ENCODE measurements at places on chromosomes 2 and 18.

GRCh38 chr2:116988303-116988702, 826.2 kb upstream of the DDX18 start:
- no peak for DNase-seq

DNA sequence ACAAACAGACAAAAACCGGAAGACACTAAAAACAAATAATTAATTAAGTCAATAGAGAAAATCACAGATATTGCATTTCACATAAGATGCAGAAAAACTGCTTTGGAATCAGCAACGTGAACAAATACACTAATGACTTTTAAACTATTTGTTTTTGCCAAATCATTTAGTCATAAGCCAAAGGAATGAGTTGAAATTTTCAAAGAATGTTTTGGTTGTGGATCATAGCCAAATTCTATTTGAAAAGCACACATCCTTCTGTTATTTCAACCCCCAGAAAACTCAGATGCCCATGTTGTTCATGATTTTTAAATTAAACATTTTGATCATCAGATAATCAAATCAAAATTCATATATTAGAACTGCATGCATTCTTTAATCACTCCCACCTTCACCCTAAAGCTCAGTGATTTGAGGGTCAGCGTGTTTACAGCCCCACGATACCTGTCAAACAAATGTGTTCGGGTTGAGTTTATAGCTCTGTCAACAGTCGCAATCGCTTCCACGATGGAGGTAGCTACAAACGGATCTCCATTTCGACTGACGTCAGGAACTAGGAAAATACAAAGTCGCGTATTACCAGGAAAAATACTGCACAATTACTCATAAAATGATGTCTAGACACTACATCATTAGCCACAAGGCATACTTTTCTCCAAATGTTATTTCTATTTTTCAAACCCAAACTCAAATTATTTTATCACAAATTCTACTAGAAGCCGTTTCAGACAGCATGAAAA, 90.2 kb downstream of the PXDN start:
- no peak for DNase-seq

DNA sequence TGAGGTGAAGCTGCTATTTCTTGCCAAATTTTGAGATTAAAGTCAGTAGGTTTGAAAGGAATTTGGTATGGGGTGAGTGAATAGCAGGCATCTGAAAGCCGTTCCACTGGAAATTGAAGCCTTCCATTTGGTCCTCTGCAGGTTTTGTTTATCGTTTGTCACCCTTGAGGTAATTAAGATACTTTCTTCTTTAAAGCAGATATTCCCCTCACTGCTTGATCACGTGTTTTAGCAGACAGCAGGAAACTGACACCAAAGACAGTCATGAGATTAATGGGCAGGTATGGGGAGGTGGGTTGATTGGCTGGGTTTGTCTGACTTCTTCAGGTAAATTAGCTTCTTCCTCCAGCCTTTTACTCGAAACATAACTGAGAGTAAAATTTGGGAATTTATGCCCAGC, 10.7 kb downstream of the LPIN1 start:
- peak; percentile 64 for DNase-seq

GRCh38 chr2:141529659-141530058, 601.2 kb downstream of the LRP1B start:
- no peak for DNase-seq

DNA sequence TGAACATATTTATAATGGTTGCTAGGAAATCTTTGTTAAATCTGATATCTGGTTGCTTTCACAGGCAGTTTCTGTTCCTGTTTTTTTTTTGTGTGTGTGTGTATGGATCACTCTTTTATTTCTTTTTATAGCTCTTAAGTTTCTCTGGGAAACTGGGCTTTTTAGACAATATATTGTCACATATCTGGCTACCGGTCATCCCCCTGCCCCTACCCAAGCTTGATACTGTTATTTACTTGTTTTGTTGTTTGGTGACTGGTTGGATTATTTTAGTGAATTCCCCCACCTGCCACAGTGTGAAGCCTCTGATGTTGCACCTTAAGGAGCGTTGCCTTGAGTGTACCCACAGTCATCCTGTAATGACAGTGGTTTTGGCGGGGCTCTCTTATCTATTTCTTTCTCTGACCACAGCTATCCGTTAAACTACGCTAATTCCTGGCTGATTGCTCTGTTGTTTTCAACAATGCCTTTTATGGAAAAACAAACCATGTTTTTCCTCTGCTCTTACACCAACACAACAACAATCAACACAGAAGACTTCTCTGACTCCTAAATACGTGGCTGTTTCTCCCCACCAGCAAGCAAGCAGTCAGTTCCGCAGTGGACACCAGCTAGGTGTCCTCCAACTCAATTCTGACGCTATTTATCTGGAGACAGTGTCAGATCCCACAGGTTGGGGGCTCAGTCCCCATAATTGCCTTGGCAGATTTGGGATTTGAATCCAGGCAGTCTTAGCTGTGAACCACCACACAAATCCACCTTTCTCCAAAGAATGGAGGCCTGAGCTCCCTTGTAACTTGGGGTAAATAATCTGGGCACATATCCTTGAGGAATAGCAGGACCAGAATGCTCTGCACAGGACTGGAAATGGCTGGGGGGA, 10.9 kb downstream of the GNLY start:
- DNase-seq, result peak; percentile 57

DNA sequence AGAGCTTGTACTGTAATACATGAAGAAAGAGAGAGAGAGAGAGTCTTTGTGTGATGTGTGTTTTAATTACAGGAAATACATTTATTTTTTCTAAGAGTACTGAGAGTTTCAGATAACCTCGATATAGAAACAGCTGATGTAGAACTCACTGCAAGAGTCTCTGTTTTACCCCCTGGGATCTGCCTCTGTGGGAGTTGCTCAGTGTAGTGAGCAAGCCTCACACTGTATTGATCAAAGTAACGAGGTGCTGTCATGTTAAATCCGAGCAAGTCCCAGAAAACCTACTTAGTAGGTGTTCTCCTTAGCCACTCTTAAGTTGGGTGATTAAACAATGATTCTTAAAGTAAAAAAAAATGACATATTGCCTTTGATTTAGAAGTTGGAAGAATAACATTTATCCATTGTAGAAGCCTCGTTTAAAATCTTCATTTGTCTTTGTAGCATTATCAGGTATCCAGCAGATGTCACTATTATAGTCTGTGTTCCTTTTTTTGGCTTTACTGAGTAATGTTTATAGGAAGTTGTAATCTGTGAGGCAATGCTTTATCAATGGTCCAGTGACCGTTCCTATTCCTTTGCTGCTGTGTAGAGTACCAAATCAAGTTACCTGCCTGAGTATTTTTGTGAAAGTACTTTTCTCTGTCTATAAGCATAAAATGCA, 219.0 kb downstream of the MYO3B start:
- DNase-seq, result peak; percentile 22

DNA sequence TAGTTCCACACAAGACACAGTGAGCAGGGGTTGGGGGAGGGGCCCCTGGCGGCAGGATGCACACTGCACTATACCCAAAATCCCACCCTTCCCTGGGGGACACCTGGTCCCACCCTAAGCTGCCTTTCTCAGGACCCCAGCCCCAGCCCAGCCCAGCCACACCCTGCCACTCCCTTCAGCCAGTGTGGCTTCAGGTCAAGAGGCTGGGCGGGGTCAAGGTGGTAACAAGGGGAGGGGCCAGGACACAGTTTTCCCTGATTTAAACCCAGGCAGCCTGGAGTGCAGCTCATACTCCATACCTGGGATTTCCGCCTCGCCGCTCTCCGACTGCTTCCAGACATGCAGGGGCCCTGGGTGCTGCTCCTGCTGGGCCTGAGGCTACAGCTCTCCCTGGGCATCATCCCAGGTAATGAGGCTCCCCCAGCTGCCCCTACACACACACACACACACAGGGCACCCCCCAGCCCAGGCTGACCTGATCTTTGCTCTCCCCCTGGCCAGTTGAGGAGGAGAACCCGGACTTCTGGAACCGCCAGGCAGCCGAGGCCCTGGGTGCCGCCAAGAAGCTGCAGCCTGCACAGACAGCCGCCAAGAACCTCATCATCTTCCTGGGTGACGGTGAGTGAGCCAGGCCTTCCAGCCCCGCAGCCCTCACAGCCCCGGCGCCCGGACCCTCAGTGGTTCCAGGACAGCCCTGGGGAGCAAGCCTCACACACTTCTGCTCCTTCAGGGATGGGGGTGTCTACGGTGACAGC, at the start of gene ALPG:
Gene ALPG, plus strand, starts transcription at position 289 of the 755 bp plus-strand sequence. Its CDS starts 51 bp downstream, at position 340.
- no peak for DNase-seq

DNA sequence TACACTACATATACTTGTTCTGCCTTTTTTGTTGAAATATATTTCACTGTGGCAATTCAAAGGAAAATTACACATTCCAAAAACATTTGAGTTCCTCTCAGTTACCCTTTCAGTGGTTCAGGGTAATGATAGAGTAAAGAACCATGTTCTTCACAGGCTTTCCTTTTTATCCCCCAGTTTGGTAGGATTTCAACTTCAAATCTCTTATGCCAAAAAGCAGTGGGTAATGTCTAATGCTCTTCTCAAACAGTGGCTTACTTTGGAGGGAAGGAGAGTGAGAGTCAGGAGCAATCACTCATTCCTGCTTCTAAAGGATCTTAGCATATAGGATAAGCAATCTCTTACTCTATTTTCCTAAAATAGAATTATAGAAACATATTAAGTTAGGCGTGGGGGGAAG, 290.6 kb downstream of the ZEB2 start:
- no peak for DNase-seq

GRCh38 chr2:36912695-36913094, 53.6 kb downstream of the STRN start:
- no peak for DNase-seq

DNA sequence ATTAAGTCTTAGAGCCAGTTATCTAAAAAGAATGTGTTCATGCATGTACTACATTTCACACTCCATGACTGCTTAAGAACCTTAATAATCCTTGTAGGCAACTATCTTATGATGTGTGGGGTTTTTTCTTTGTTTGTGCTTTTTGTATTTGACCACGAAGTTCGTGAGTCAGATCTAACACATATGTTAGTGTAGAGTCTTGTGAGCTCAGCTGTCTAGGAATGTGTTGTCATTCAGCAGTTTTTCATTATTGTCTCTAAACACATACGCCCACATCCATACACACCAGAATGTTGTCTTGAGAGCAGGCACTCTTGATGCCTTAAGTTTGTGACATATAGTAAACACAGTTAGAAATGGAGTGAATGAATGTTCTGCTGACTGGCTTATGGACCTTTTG, 38.4 kb downstream of the CAB39 start:
- DNase-seq, result no peak

DNA sequence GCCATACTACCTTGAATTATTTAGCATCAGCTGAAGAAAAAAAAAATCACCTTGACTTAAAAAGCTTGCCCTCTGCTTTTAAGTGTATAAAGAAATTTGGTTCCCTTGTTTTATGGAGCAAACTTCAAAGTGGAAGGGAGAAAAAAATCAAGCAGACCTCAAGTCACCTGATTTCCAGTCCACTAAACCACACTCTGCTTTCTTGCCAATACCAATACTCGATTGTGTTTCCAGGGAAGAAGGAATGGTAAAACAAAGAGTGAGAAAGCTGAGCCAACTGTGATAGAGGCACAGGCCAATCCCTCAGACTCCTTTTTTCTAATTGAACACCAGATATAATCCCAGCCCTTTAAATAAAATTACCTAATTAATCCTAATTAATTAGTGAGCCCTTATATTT, 587.3 kb downstream of the ARHGAP15 start:
- DNase-seq, result no peak

DNA sequence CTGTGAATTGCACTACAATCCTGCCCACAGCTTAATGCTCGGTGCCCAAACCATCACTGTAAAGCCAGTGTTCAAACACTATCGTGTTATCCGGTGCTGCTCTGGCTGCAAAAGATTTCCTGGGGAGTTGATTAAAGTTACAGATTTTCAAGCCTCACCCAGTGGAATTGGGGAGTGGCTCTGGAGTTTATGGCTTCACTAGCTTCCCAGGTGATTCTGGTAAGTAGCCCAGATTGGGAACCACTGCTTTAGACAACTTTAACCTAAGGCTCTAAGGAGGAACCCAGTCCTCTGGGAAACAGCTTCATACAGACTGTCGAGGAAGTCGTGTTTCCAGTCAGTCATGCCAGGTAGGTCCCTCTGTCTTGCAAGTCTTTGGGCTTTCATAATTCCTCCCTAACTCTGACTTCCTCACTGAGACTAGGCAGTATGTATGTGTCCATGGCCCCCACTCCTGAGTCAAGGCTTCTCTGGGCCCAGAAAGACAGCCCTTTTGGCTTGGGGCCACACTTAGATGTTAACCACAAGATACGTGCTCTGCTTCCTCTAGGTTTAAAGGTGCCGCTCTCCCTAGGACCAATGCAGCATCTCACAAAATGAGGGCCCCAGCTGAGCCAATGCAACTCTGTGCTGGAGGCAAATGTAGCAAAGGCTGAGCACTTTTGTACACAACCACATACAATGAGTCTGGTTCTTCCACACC, 299.7 kb downstream of the PRKCE start:
- no peak for DNase-seq

GRCh38 chr2:241137276-241138190, 11.7 kb downstream of the PASK start:
- no peak for DNase-seq

DNA sequence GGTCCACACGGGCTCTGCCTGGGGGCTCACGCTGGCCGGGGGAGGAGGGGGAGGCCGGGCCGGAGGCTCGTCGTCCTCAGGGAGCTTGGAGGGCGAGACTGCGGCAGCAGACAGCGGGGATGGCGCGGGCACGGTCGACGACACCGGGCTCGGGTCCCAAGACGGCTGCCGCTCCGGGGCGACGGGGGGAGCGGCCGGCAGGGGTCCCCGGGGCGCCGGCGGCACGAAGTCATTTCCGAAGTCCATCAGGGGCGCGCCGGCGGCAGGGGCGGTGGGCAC, 491 bp downstream of the RTN4 start:
- DNase-seq, result no peak

- no peak for DNase-seq
Observed at GRCh38 chr2:201383136-201383535, 26.0 kb upstream of the FLACC1 start.

GRCh38 chr2:14123436-14124103, 508.9 kb upstream of the LRATD1 start:
- no peak for DNase-seq

GRCh38 chr18:42657551-42657950, 457.9 kb downstream of the RIT2 start:
- DNase-seq, result no peak

GRCh38 chr2:99662761-99663341, 173.0 kb upstream of the REV1 start:
- DNase-seq, result no peak

GRCh38 chr2:200862532-200863000, 1.9 kb downstream of the CLK1 start:
- DNase-seq, result peak; percentile 83

DNA sequence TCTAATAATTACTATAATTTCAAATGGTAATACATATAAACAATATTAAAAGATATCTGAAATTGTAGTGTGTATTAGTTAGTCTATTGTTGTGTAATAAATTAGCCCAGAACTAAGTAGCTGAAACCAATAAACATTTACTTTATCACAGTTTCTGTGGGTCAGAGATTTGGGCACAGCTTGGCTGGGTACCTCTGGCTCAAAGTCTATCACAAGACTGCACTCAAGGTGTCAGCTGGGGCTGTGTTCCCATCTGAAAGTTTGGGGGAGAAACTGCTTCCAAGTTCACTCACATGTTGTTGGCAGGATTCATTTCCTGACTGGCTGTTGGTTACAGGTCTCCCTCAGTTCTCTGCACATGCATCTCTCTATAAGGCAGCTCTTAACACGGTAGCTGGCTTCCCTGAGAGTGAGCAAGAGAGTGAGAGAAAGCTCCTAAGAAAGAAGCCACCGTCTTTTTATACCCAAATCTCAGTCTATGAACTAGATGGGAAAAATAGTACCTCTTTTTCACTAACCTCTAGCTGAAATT, 25.6 kb upstream of the WIPF1 start:
- DNase-seq, result no peak
